HT1080 (cell line): ENCODE measurements at places on chromosomes 3 and 15.

- DNase-seq, result no peak
Observed at GRCh38 chr15:67968564-67968963, 85.6 kb upstream of the PIAS1 start.

GRCh38 chr3:17094551-17094950 is 209.8 kb downstream of the PLCL2 start:
- no peak for DNase-seq

DNA sequence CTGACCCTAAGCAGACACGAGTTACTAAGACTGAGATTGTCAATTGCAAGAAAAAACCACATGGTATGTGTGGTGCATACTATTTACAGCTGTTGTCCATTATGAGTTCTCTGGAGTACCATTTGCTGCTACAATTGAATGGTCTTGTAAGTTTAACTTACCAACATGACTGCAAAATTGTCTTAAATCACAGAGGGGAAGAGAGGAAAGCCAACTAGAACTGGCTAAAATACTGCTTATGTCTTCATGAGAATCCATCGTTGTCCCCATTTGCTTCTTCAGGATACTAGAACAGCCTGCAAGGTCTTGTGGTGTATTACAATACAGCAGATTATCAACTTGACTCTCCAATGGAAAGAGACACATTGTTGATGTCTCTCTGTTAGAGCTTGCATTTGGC is 313.2 kb downstream of the AGBL1 start:
- DNase-seq, result no peak

DNA sequence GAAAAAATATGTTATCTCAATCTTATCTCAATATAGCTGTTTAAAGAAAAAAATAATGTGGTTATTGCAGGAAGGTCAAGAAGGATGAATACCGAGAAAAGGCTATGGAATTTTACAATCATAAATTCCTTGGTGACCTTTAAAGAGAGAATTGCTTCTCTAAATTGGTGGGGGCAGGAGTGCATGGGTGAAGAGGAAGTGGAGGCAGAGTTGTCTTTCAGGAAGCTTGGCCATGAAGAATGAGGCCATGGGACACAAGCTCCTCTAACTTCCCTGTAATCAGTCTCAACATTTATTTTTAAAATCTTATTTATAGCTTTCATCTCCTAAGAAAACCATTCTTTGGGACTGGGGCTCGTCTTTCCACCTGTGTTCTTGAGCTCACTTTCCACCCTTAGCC is 22.4 kb upstream of the ALDH1A2 start:
- no peak for DNase-seq

DNA sequence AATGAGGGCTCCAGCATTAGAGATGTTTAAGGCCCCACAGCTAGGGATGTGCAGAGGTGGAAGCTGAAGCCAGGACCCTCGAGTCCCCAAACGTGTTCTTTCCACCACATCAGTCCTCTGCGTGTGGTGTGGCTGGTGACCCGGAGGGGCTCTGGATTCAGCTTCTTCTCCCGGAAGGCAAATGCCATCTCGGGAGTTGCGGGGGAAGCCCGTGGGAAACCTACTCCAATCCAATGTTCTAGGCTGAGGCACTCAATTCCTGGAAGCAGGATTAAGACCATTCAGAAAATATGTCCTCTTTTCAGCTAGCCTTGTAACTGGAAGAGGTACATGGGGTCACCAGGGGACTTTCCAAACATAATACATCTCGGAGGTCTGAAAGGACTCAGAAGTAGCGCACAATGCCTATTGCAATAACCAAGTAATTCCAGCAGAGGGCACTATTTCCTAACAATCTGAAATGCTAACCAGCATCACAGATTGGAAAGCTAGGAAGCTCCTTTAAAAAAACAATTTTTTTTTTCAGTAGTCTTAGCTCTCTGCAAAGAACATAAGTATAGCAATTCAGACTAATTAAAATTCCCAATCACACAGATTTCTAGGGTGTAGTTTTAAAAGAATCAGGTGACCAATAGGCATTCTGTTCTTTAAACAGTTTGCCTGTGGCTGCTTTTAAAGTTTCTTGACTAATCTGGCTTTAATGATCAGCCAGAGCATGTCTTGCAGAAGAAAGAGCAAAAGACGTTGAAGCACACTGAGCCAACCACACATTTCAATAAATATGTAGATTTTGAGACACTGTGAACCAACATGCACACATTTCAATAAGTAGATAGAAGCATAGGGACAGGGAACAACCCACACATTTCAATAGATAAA is 36.1 kb downstream of the BNC1 start:
- DNase-seq, result peak; percentile 65

- DNase-seq, result peak; percentile 53
Observed at GRCh38 chr15:89971592-89971997, 29.5 kb upstream of the ZNF710 start.

GRCh38 chr15:28936081-28936480 is 50.3 kb downstream of the APBA2 start:
- DNase-seq, result no peak

DNA sequence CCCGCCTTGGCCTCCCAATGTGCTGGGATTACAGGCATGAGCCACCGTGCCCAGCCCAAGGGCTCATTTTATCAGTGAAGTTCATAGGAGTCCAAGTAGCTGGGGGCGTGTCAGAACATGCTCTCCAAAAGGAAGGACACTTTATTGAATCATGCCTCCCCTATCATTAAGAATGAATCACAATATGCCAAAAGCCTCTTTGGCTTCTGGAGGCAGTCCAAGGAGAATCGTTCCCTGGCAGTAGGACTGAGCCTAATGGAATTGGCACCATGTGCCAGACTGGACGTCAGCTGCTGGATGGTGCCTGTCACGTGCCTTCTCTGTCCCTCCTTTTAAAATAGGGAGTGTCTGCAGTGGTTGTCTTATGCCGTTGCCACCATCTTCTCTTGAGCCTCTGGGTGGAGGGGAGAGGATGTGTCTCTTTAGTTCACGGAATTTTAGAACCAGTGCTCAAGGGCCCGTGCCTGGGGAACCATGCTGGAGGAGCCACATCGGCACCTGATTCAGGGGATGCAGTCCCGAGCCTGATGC is 234.7 kb upstream of the LYSMD4 start:
- peak; percentile 75 for DNase-seq

DNA sequence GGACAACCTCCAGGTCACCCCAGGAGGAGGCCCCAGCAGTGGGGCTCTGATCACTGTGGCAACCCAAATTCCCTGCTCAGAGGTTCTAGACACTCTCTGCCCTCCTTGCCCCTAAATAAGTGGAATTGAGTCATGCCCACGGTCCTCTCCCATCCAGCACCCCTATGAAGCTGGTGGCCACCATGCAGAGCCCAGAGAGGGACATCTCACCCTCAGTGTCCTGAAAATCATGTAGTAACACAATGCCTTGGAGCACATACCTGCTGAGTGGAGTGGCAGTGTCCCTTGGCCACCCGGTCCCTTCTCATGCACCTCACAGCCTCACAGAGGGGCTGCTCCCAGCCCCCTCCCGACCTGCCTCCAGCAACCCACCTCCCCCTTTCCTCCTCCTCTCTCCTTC is 114.3 kb upstream of the MEF2A start:
- no peak for DNase-seq

GRCh38 chr3:179794355-179794754 is 141.5 kb downstream of the USP13 start:
- DNase-seq, result no peak

- DNase-seq, result no peak
Observed at GRCh38 chr15:66045542-66045941, 176.3 kb downstream of the RAB11A start.

DNA sequence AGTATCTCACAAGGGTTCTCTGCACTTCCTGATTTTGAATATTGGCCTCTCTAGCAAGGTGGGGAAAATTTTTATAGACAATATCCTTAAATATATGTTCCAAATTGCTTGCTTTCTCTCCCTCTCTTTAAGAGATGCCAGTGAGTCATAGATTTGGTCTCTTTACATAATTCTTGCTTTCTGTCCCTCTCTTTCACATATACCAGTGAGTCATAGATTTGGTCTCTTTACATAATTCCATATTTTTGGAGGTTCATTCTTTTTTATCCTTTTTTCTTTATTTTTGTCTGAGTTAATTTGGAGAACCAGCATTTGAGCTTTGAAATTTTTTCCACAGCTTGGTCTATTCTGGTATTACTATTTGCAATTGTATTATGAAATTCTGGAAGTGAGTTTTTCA is 77.7 kb upstream of the NUDT16 start:
- no peak for DNase-seq

- DNase-seq, result no peak
Observed at GRCh38 chr15:58399739-58400138, 32.1 kb upstream of the LIPC start.

- no peak for DNase-seq
Observed at GRCh38 chr15:41897363-41897799, 3.5 kb upstream of the SPTBN5 start.

DNA sequence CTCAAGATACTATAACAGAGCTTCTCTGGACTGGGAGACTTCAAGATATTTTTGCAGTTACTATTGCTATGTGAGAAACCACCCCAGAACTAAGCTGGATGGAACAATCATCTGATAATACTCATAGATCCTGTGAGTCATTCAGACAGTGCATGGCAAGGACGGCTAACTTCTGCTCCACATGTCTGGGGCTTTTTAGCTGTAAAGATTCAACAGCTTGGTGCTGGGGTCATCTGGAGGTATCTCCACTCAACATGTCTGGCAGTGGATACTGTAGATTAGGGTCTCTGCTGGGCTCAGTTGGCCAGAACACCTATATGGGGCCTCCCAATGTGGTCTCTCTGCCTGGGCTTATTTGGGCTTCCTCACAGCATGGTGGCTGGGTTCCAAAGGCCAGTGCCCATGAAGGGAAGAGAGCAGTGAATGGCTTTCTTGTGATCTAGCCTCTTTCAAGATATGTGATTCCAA is 117.3 kb upstream of the SLC7A14 start:
- DNase-seq, result peak; percentile 90

GRCh38 chr3:53799338-53799865 is 46.8 kb downstream of the CHDH start:
- no peak for DNase-seq

- no peak for DNase-seq
Observed at GRCh38 chr3:157300094-157300493, 136.6 kb upstream of the PTX3 start.

GRCh38 chr3:102229062-102229655 is 205.7 kb upstream of the ZPLD1 start:
- peak; percentile 89 for DNase-seq

GRCh38 chr15:25403771-25404170 is 35.1 kb downstream of the UBE3A start:
- DNase-seq, result no peak

DNA sequence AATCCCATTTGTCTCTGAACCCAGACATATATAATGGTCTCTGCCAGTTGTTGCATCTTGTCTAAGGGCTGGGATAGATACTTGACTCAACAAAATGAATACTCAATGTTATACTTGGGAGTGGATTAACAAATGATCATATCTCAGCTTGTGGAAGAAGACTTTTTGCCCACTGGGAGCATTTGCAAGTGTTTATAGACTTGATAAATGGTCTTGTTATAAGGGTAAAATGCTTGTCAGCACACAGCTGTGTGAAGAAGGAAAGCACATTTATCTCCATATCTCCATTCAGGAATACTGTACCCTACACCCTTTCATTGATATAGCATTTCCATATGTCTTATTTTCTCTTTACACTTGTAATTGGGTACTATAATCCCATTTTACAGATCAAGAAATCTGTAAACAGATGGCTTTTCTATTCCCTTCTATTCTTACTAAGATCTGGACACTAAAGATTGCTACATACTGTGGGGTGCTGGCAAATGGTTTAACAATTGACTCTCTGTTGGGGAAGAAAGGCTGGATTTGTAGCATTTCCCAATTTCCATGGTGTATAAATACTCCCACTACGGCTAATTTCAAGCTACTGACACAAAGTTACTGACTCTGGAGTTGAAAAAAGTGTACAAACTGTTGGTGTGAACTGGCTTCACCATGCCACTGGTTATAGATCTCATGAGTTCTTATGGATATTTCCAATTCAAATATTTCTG is 154.6 kb downstream of the CHST2 start:
- no peak for DNase-seq

DNA sequence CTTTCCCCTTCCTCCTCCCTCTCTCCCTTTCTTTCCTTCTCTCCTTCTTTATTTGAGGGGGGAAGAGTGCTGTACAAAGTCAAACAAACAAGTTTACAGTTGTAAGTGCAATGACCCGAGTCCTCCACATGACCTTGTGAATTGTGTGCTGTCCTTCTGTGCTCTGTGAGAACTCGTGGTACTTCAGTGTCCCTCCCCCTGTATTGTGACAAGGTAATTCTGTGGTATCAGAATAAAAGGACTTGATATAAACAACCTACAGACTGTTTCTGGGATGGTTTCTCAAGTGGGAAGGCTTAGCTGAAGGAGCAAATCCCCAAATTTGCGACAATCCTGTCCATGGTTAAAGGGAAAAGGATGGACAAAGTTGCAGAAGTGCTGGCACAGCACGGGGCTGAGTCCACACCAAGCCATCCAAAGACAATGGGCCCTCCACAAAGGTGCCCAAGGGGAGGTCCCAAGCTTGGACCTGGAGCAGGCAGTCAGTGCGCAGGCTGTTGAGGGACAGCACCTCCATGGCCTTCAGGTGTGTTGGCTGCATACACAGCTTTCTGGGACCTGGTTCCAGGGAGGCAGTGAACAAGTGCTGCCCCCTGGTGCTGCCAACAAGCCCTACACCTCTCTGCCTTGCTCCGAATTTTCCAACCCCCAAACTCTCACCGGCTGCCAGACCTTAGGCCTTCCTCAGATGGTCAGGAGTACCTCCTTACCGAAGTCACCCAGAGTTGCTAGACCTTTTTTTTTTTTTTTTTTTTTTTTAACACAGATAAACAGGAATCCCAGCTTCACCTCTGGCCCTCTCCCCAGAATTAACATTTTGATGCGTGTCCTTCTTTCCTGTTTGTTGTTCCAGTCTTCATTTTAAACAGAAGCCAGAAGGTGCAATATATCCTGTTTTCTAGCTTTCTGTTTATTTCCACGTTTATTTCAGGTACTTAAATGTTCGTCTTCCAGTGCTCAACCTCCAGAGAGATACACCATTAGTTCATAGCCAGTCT is 2.6 kb upstream of the APEH start:
- peak; percentile 74 for DNase-seq

DNA sequence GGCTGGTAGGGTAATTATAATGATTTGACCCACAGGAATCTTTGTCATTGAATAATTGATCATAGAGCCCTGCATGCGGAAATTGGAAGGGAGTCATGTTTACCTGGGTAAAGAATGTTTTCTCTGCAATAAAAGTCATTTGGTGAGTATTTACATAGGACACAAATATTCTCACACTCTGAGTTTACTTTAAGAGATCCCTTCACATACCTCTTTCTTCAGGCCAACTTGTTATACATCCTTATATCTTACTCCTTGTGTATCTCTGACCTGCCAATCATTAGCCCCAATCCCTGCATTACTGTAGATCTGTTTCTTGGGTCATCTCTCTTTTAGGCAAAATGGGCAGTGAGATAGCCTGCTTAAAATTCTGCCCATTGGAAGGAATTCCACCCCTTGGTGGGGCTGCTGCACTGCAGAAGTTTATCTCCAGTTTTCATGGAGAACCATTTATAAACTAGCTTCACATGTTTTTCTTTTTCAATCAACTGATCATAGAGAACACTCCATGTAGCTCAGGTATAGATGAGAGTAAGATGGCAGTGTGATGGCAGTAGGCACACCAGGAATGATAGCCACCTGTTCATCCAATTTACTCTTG is 46.2 kb downstream of the ILDR1 start:
- DNase-seq, result no peak
